T-helper 2 cell (primary cell): ENCODE measurements at places on chromosomes 6 and 20.
A peak's percentile ranks its signal among the peaks of the same experiment; 100 is the strongest.

DNA sequence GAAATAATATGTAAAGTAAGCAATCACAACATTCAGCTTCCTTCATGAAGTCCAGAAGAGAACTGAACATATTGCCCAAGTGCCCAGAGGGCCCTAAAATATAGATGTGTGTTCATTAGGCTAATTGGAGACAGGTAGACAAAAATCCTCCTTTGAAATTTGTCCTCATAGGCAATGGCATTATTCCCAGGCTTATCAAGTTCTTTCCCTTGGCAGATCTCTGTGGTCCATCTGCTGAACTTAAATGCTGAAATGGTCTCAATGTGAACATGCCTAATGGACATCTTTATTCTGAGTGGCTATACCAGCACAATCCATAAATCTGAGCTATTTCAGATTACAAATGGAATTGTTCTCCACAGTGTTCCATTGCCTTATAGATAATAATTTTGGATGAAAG is 79.0 kb upstream of the BMP5 start:
- no peak for DNase-seq

GRCh38 chr20:13791540-13792459 is 7.0 kb downstream of the NDUFAF5 start:
- no peak for DNase-seq

- DNase-seq: no peak
Measured at GRCh38 chr6:129472239-129472638, 237.7 kb downstream of the ARHGAP18 start.

DNA sequence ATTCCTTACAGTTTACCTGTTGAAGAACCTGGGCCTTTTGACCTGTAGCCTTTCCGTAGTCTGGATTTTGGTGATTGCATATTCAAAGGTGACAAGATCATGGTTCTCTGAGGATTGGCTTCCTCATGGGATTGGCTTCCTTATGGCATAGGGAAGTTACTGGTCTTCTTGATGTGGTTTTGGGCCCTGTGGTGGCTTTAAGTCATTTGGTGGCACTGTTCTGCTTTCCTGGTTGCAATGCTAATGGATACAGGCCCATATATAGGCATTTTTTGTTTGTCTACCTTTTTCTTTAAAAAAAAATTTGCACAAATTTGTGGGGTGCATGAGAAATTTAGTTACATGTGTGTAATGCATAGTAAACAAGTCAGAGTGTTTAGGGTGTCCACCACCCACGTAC is 185.7 kb downstream of the CDKAL1 start:
- DNase-seq: no peak

DNA sequence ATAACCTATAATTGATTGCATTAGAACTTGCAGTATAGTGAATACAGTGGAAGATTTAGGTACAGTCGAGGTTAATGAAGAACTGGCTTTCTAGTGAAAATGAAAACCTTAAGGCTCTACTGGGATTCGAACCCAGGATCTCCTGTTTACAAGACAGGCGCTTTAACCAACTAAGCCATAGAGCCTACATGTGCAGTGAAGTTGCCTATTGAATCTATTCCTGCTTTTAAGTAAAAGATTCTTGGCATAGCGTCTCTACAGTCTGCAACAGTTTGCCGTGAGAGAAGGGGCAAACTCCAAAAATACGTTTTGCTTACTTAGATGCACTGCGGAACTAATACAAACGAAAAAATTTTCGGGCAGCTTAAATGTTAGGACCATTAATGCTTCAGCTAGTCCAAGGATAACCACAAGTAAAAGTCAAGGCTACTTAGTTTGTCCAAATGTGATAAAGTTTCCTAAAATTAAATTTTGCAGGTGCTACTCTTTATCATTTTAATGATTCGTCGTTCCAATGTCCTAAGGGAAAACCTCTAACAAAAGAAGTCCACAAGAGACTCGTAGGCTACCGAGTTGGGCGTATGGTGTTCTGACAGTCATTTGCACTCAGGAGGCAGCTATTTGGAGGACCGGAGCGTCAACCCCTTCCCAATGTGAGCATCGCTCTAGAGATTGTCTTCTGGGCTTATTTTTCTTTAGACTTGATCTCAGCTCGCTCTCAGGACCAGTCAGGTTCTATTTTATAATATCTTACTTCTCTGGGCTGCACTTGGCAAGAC is 31.3 kb upstream of the ZSCAN23 start:
- peak; percentile 35 for DNase-seq

DNA sequence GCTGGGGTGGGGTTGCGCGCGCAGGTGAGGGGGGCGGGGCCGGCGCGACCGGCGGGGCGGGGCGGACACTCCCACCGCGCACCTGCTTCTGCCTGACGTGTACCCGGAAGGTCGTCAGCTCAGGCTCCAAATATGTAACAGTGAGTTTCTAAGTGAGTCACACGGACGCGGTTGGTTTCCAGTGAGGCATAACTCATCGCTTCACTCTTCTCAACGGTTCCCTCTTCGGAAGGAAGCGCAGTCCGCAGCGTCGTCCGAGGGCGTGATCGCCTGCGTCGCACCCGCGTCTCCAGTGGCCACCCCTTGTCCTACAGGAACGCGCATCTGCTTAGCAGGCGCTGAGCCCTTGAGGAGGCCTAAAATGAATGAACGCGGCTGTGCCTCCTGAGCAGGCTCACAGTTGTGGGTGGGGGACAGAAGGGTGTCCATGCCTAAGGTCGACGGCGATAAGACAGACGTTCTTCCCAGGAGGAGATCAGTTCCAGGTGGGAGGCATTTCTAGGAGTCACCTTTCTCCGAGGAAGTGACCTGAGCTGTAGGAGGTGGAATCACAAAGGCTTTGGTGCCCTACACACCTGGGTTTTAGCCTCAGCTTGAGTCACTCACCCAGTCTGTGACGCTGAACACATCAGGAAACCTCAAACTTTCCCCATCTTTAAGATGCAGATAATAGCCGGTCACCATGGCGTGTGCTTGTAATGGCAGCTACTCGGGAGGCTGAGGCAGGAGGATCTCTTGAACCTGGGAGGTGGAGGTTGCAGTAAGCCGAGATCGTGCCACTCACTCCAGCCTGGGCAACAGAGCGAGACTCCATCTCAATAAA is 50.9 kb upstream of the EZR start:
- DNase-seq: peak; percentile 94

DNA sequence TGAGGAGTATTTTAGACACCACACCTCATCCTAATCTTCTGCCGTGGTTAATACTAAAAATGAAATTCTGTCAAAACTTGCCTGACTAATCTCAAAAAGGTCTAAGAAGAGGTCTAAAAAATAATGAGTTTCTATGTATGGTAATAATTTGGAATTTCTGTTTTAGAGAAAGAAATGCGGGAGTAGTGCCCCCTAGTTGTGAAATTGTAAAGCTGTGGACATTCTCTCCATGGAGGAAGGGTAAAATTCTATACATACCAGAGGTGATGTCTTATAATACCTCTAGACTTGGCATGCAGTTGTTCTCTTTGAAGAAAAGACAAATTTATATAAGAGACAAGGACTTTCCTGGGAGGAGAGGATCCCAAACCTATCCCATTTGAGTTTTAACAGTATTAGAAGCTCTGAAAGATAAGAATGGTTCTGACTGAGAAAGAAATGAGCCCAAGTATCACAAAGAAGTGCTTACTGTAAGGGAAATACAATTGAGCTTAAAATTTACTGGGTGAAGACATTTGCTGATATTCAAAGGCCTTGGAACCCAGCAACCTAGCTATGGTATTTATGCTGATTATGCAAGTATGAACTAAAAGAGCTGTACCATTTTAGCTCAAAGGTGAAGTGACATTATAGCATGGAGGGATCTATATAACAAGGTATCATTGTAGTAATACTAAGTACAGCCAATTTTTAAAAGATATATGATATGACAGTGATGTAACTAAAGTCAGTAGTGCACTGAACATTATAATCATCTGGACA is 5.1 kb upstream of the EPHA7 start:
- DNase-seq: no peak
